ENCODE measurements at places on chromosomes 1 and 21.

DNA sequence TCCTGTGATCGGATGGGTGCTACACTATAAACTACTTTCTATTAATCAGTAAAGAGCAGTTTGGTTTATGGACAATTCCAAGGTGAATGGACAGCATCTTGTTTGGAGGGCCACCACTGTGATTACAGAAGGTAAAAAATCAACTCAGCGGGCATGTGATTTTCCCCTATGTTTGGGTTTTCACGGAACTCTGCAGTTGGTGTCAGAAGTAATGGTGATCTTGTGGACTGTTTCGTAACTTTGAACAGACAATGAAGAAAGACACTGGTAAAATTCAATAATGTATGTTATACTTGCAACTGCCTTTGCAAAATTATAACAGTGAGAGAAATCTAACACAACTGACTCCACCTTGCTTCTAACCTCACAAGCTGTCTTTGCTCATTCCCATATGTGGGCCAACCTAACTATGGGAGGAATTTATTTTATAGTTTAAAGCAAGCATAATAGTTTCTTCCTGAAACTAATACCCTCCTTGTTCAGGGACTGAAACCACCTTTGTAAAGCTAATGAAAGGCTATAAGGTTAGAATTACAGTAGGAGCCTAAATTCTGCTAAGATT lies 53.2 kb downstream of the TRIM33 start:
- DNase-seq: no peak

DNA sequence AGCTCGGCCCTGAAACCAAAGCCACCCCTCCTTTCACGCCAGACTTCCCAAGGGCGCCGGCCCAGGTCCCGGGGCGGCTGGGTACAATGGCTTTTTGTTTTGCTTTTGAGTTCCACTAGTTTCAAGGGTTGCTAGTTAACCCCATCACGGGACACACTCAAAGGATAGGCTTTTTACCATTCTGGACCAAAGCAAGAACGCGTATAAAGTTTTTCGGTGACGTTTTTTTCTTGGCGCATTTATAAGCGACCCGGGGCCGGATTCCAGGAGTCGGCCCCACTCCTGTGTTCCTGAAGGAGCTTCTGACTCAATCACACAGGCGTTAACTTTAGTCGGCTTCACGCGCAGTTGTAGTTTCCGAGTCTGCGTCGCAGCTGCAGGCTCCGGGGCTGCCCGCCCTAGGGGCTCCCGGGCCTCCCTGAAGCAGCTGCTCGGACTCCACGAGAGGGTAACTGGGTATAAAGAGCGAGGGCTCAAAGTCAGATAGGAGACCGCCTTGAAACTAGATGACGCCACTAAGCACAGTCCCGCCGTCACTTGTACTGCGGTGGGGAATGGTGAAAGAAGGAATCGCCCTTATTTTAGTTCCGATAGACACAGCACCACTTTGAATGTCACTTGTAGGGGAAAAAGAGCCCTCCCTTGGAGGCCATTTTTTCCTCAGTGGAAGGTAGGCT lies 707 bp upstream of the KLHL21 start:
- peak; percentile 87 for DNase-seq

DNA sequence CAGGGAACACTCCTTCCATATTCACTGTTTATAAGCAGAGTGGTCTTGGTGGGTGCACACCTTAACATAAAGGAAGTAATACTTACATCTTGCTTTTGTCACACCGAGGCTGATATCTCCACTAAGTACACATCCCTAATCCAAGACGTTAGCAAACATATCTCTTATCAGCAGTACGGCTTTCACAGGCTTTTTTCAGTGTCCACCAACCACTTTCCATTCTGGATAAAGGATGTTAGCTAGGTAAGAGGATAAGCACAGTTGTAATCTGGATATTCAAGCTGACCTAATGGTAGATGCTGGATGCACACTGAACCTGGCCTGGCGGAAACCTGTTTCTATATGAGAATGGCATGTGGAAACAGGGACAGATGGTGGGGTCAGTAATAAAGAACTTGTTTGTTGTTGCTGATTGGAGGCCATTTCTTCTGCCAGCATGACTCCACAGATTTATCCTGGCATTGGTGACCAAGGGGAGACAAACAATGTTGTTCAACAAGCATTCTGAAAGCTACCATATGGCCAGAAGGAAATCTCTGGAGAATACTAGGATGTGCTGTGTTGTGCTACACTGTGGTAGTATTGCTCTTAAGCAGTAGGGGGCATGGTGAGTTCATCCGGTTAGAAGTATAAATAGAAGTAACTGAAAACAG lies 416.4 kb downstream of the PTBP2 start:
- peak; percentile 32 for DNase-seq

DNA sequence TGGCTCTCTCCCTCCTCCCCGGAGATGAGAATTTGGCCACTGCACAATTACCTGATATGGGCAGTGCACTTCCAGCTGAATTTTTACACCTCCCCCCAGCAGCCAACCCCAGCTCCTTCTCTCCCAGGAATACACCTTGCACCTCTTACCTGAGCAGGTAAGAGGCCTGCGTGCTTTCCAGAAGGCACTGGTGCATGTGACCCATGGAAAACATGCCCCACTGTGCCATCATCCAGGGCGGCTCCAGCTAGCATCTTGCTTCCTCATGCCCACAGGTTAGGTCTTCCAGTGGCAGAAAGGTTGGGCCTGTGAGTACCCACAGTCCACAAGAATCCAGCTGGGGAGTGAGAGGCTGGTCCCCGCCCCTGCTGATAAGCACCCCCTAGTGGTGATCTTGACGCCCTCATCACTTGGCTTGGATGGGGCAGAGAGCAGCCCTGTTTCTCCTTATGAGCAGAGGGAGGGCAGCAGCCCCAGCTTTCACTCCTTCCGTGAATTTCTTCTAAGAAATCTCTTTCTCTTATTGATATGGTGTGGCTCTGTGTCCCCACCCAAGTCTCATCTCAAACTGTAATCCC lies 57.8 kb downstream of the EDARADD start:
- DNase-seq: no peak

- DNase-seq: no peak
Observed at GRCh38 chr1:161481624-161482392, 23.4 kb upstream of the FCGR2A start.

GRCh38 chr1:42211224-42211623 lies 46.7 kb upstream of the GUCA2A start:
- no peak for DNase-seq

GRCh38 chr1:216665406-216665805 lies 57.8 kb downstream of the ESRRG start:
- DNase-seq: no peak

GRCh38 chr1:23718482-23718881 lies 24.8 kb upstream of the ELOA start:
- DNase-seq: no peak

GRCh38 chr1:198701766-198702539 lies 63.1 kb downstream of the PTPRC start:
- no peak for DNase-seq

- no peak for DNase-seq
Observed at GRCh38 chr1:110529011-110529410, 10.0 kb upstream of the KCNA10 start.

- DNase-seq: no peak
Observed at GRCh38 chr21:30717105-30717504, 1.5 kb downstream of the KRTAP21-3 start.

- no peak for DNase-seq
Observed at GRCh38 chr1:151475175-151475574, 15.9 kb upstream of the POGZ start.

DNA sequence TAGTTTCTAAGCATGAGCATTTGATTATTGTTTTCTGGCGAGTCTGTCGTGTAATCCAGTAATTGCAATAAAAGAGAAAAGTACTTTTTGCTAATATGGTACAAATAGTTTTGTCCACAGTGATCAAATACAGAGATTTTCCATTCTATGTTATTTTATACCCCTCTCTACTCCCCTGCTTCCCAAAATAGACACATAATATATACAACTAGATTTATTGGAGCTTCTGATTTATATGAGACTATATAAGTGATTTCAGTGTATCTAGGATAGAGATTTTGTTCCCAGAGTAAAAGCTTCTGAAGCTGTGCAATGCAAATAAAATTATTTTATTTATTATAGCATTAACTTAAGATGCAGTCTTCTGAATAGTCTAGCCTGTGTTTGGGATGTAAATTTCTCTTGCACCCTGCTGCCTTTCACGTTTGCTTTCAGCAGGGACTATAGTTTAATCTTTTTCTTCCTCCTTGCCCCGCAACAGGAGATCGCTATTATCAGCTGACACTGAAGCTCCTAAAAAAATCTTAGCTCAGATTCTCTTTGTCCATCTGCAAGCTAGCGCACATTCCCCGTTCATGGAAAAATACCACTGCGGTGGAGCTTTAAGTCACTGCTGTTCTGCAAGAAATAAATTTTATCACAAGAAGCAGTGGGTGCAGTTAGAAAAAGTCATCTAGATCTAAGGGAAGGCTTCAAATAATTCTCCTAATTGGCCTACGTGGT lies 273.3 kb downstream of the DISC1 start:
- no peak for DNase-seq

- DNase-seq: no peak
Observed at GRCh38 chr1:228469413-228470162, 17.6 kb upstream of the RNF187 start.

- DNase-seq: no peak
Observed at GRCh38 chr1:182484531-182485257, 34.7 kb downstream of the RGSL1 start.

GRCh38 chr1:116990612-116991151 lies 10.9 kb upstream of the CD101 start:
- peak; percentile 77 for DNase-seq

DNA sequence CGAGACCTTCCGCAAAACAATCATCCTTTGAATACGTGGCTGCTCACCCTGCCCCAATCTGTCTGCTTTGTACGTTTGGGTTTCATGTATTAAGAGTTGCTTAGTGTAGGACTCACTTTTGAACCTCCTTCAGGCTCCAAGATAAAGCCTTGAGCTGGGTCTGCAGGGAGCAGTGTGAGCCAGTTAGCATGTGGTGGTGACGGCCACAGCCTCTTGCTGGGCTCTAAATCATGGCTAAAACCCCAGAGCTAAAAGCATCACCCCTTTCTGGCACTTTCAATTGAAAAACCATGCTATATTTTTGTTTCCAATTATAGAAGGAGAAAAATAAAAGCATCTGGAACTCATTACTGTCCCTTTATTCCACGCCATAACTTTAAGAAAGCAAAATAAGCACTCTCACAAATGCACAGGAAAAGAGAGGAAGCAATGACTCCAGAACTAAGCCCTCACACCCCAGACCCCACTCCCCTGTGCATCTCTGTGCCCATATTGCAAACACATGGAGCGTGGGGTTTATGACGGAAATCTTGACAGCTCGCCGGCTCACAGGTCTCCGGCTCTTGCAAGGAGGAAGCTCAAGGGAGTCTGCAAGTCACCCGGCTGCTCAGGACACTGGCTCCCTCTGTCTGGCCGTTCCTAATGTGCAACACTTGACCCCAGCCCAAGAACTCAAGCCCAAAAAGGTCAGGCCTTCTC lies 135.5 kb downstream of the MIS18A start:
- DNase-seq: peak; percentile 80

GRCh38 chr1:184931566-184931965 lies 42.7 kb downstream of the NIBAN1 start:
- no peak for DNase-seq

DNA sequence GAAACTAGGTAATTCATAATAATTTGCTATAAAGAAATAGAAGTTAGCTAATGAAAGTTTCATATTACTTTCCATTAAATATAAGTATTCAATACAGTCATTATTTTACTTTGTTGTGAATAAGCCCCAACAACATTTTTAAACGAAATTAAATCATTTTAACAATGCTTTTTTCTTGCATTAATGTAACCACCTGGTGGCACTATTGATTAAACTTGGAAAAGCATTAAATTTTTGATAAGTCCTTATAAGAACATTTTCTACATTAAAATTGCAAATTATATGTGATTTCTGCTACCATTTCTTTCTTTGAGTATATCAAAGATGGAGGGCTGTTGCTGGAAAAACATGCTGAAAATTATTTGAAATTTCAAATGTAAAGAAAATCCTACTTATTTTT lies 918.8 kb upstream of the TMPRSS15 start:
- DNase-seq: no peak

GRCh38 chr1:43279666-43280065 lies 5.7 kb downstream of the C1orf210 start:
- DNase-seq: no peak

- DNase-seq: no peak
Observed at GRCh38 chr1:183093786-183094298, 70.6 kb downstream of the LAMC1 start.

GRCh38 chr1:40409467-40409866 lies 35.9 kb downstream of the SMAP2 start:
- DNase-seq: no peak

DNA sequence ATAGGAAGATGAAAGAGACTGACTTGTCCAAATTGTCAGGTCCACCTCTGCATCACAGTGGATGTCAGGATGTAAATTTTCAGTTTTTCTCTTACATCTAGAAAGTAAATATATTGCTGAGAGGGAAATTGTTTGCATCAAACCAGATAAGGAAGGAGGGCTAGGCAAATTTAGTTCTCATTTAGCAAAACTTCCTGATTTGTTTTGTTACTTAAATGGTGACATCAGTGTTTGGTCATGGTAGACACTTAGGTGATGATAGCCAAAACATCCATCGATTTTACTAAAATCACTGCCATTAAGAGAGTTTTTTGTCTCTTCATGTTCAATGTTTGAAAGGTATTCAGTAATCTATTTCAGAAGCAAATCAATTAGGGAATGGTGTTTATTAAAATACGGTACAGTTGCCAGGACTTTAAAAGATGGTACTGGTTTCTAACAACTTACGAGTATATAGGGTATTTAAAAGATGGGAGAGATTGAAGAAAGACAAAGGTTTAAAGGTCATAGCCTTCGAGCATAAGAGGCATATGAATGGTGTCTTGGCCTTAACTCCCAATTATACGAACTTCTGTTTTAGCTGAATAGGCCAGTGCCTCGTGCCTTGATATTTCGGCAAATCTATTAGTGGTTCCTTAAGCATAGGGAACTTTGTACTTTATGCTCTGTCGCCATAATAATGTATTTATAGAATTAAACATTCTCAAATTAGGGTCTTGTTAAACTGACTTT lies 3.0 kb downstream of the IER5 start:
- DNase-seq: no peak

- no peak for DNase-seq
Observed at GRCh38 chr1:202205523-202206190, 12.1 kb downstream of the LGR6 start.

DNA sequence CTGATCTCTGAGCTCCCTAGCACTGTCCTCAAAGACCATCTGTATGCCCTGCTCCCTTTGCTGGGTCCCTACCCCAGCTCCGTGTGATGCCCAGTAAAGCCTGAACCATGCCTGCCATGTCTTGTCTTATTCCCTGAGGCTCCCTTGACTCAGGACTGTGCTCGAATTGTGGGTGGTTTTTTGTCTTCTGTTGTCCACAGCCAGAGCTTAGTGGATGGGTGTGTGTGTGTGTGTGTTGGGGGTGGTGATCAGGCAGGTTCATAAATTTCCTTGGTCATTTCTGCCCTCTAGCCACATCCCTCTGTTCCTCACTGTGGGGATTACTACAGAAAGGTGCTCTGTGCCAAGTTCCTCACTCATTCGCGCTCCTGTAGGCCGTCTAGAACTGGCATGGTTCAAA lies 5.7 kb downstream of the GSTM5 start:
- no peak for DNase-seq

Measured in hindlimb muscle (tissue), 1 donor.